ENCODE measurements at places on chromosomes 4 and X.
A peak's percentile ranks its signal among the peaks of the same experiment; 100 is the strongest.

DNA sequence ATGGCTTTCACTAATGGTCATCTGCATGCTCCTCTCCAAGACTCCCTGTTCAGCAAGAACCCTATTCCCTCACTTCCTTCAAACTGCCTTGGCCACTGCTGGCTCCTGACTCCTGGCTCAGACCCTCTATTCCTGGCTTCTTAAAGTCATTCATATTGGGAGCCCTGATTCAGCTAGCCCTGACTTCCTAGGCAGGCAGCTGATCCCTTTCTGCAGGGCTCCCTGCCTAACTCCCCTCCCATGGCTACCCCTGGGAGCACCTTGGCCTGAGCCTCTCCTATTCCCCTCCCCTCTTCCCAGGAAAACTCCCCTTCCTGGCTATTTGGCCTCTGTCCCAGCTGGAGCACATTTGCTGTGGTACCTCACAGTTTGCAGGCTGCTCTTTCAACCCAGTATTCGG, 154.9 kb upstream of the PJA1 start:
- DNase-seq = no peak

DNA sequence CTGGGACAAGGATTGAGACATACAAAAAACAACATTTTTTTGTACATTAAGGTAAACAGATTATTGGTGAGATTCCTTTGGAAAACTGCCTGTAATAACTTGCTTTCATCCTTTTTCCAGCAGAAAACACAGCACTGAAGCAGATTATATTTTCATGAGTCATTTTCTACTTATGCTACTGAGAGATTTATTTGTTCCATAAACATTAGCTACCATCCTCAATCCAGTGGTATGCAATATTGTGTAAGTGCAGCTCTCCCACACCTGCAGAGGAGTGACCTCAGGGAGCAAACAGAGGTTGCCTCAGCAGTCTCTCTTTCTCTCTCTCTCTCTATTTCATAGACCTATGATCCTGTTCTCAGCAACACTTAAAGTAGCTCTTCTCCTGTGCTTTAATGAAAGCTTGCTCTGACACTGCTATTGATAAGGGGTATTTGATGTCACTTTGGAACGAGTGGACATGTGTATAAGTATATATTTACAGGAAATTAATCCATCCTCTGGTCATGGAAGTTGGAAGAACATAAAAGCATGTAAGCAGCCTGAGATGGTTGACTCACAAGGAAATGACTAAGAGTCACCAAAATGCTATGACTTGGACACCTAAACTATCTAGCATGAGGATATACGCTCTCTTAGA, 163.7 kb upstream of the SPANXC start:
- DNase-seq = no peak

- no peak for DNase-seq
Observed at GRCh38 chr4:40686081-40686913, 56.6 kb upstream of the RBM47 start.

DNA sequence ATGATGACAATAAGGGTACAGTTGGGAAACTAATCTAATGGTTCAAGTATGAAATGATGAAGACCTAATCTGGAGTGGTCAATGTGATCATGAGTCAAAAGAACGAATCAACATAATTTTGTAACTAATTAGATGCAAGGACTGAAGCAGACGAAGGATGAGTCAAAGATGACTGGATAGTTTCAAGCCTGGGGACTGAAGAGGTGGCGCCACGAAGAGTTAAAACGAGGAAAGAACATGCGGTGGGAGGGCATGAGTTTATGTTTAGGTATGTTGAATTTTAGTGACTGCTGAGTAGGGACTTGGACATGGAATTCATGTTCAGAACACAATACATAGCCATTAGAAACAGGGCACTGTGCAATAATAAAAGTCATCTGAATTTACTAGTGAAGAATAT, 221.5 kb upstream of the FAM241A start:
- DNase-seq = no peak

DNA sequence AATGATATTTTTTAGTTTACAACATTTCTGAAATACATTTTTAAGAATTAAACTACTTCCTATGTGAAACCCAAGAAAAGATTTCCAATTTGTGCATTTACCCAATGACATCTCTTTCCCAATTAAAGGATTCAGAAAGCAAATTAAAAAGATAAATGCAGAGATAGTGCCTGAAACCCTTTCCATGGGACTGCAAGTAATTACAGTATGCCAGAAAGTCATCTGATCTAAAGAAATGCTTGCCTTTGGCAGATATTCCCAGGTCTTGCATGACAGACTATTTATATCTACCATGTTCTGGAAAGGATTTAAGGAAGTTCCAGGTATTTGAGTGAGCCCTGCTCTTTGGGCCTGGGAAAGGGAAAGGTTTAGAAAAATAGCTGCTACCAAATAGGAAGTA, 41.6 kb upstream of the CXorf38 start:
- DNase-seq = no peak

GRCh38 chrX:65575022-65575421, 40.4 kb upstream of the LAS1L start:
- DNase-seq = no peak

DNA sequence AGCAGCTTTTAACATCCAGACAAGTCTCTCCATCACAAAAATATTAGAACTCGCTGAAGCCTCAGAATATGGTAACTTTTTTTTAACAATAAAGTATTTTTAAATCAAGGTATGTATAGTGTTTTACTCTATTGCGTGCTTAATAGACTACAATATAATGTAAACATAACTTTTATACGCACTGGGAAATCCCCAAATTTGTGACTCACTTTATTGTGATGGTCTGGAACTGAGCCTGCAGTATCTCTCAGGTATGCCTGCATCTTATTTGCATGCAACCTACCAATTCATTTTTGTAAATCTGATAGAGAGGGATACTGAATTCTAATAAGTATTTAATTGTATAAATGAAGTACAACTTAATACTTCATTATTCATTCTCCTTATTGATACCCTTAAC, 823.5 kb downstream of the ADGRL3 start:
- no peak for DNase-seq

GRCh38 chrX:72052415-72053090, 79.2 kb downstream of the RTL5 start:
- DNase-seq = no peak

GRCh38 chr4:101252721-101253120, 94.6 kb downstream of the PPP3CA start:
- DNase-seq = no peak

- DNase-seq = no peak
Observed at GRCh38 chr4:185011408-185011807, 6.9 kb upstream of the HELT start.

GRCh38 chr4:39825741-39826231, 127.8 kb downstream of the UBE2K start:
- DNase-seq = no peak

- DNase-seq = no peak
Observed at GRCh38 chr4:57117491-57117890, 7.3 kb upstream of the IGFBP7 start.

DNA sequence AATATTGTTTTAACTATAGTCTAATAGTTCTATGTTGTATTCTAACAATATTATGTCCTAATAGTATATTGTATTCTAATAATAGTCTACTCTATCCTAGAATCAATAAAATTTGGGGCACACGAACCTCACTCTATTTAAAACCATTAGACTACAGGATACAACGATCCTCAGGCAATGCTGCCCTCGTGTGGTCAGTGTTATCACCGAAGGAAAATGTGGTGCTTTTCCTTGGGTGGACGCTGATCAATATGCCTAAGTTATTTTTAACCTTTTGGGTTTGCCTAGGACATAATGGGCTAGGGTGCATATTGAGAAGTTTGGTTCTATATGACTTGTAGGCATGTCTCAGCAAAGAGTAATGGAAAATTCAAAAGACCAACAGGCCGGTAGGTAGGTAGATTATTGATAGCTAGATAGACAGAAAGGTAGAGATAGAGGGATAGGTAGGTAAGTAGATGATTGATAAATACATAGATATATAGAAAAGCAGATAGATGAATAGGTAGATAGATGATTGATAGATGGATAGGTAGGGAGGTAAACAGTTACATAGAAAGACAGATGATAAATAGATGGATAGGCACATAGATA, 75.1 kb downstream of the PRKX start:
- DNase-seq = peak; percentile 37

DNA sequence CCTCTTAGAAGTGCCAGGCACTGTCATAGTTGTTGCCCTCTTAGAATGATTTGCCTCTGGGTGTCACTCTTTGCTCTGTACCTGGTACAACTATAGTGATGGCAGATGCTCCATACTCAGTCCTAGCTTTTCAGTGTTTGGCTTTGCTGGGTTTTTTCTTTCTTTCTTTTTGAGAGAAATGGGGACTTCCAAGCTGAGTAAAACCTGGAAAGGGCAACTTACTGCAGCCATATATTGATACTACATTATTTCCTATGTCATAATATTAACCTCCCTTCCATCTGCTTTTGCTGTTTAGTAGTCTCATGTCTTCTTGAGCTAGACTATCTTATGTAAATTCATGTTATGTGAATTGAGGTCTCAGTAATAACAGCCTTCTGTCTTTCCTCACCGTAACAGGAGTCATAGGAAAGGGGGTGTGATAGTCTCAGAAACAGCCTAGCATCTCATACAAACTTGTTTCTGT, 49.0 kb downstream of the NIPAL1 start:
- DNase-seq = no peak

GRCh38 chrX:16796298-16796697, 10.0 kb downstream of the TXLNG start:
- DNase-seq = no peak

- DNase-seq = no peak
Observed at GRCh38 chr4:82216219-82216618, 157.6 kb downstream of the HNRNPD start.

GRCh38 chr4:1293531-1293941, 3.8 kb downstream of the MAEA start:
- DNase-seq = no peak

GRCh38 chr4:126762663-126763247, 870.0 kb upstream of the INTU start:
- no peak for DNase-seq

GRCh38 chr4:16199093-16199492, 27.2 kb downstream of the TAPT1 start:
- peak; percentile 19 for DNase-seq

Data from midbrain (tissue), 1 donor.